ENCODE measurements at places on chromosomes 5 and 9.

DNA sequence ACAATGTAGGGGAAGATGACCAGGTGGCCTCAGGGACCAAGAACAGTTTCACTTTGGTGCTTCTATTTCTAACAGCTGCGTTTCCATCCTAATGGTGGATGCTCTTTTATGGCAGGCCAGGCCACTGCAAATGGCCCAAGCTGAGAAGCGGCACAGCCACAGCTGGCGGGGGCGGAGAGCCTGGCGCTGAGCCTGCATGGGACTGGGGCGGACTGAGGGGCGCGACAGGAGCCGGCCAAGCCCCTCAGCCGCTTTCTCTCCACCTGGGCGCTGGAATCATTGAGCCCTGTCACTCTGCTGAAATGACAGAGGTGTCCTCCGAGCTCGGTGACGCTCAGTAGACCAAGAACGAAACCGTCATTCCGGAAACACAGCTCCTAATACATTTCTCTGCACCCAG lies 317.3 kb upstream of the PDE4D start:
- DNase-seq = no peak

- no peak for DNase-seq
Measured at GRCh38 chr9:136608348-136609159, 54.2 kb upstream of the EGFL7 start.

DNA sequence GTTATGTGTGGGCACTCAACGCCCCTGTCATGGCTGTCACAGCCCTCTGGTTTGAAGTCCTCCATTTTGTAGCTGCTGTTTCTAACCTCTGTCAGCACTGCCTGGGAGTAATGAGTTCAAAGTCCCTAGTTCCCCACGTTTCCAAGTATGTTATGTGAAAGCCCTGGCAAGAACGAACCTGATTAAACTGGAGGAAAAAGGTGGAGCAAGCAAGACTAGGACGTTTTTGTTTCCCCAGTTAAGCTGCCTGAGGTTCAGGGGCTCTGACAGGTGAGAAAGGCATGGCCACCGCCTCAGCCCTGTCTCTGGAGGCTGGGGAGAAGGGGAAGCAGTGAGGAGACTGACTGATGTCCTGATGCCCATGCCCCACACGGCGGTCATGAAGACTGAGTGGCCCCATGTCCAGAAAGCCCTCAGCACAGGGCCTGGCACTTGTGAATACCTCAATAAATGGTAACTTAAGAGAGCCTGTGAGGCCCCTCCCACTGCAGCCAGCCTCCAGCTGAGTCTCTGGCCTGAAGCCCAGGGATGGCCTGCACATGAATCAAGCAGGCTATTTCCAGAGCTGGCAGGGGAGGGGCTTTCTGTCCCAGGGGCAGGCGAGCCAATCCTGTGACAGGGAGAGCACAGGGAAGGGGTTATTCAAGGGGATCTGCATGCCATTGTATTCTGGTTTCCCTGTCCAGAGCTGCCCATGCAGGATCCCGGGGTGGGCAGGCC lies 61.8 kb downstream of the PFDN1 start:
- peak; percentile 88 for DNase-seq

- DNase-seq = no peak
Measured at GRCh38 chr9:115712981-115713380, 440.6 kb upstream of the PAPPA start.

DNA sequence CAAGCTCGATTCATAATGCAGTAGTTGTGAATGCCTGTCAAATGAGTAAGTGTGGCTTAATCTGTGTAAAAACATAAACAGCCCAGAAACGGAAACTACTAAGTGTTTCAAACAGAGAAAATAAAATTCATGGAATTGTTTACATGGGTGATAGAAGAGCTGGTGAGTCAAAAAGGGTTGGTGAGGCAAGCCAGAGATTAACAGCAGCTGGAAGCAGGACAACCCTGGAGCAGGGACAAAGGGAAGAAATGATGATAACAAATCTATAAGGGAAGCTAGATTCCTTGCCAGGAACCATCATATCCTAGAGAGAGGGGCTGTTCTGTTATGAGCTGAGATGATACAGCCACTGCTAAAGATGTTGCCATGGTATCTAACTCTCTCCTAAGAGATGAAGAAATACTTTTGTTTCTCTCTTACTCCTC lies 18.0 kb upstream of the PRR16 start:
- peak; percentile 59 for DNase-seq

DNA sequence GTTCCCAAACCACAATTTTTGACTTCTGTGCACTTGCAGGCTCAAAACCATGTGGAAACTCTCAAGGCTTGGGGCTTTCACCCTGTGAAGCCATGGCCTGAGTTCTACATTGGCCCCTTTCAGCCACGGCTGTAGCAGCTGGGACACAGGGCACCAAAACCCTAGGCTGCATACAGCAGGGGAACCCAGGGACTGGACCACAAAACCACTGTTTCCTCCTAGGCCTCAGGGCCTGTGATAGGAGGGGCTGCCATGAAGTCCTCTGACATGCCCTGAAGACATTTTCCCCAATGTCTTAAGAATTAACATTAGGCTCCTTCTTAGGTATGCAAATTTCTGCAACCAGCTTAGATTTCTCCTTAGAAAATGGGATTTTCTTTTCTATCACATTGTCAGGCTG lies 312.1 kb upstream of the TUSC1 start:
- DNase-seq = no peak

DNA sequence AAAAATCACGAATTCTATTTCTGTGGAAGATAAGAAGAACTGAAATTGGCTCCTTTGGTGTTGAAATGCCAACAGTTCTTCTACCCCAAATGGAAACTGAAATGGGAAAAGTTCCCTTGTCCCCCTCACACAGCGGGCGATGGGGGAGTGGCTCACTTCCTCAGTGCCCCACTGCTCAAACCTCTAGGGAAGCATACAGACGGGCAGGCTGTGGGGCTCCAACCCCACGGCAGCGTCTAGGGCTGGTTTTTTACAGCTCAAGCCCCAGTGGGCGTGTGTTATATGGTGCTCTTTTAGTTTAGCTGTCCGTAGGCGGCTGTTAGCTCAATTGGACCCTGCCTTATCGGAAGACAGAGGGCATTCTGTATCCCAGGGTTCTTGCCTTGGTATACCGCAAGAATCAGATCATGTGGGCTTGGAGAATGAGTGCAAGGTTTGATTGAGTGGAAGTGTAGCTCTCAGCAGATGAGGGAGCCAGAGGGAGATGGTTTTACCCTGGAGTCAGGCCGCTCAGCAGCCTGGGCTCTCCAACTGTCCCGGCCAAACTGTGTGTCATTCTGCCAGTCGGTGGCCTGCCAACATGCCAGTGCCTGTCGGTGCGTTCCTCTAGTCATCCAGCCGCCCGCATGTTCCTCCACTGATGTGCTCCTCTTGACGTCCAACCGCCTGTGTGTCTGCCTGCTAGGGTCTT lies 166.3 kb upstream of the ZNF608 start:
- DNase-seq = no peak

DNA sequence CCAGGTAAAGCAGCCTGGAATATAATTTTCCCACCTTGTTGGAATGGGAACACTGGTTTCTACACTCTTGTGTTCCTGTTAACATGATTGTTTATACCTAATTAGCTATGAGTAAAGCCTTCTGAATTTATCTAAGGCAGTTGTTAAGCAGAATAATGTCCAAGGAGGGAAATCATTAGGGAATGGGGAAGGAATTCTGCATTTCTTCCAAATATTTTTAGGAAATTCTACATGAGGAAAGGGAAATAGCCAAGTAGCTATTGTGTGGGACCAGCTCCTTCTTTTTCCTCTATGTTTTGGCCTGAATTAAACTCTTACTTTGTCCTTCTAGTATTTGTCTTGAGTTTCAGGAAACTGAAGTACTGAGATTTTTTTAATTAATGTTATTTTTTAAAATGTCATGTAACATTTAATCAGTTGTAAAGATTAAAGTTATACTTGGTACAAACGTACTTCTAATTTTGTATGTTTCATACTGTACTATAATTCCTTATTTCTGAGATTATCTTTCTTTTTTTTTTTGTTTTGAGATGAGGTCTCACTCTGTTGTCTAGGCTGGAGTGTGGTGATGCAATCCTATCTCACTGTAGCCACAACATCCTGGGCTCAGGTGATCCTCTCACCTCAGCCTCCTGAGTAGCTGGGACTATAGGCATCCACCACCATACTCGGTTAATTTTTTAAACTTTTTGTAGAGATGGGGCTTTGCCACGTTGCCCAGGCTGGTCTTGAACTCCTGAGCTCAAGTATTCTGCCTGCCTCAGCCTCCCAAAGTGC lies 28.5 kb downstream of the ANKDD1B start:
- DNase-seq = no peak

DNA sequence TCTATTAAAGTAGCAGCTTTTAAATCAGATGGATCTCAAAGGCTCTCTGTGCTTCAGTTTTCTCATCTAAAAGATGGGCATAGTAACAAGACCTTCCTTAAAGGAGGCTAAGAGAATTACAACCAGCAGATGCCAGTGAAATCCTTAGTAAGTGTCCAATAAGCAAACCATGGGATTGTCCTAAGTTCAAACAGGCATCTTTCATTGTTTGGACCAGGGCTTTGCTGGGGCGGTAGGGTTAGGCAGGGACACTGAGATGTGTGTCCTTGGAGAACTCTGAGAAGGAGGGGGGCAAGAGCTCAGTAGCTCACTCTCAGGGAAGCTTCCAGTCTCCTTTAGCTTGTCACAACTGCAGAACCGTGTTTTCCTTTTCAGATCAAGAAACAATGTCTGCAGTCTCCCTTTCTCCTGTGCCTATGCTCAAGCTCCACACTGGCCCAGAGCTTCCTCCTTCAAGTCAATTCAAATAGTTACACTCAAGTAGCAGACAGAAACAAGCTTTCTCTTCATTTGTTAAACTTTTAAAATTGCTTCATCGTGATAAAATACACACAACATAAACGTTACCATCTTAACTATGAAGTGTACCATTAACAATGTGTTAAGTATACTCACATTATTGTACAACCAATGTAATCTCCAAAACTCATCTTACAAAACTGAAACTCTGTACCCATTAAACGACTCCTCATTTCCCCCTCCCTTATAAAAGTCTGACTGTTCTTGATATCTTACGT lies 216.2 kb downstream of the PIK3R1 start:
- no peak for DNase-seq

DNA sequence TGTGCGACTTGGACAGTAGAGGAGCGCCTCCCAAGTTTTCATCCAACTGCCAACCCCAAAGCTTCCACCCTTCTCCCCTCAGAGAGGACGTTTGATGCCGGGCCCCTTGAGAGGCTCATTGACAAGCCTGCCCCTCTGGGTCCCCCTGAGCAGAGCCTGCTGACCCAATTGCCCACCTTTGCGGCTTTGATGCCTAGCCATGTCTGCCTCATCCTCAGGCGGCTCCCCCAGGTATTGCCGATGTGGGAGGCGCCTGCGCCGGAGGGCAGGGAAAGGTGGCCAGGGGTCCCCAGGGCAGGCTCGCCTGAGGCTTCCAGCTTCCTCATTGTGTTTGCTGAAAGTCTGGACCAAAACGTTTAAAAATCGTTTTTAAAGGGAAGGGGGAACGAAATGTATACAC lies 1.4 kb downstream of the ODF2 start:
- no peak for DNase-seq

DNA sequence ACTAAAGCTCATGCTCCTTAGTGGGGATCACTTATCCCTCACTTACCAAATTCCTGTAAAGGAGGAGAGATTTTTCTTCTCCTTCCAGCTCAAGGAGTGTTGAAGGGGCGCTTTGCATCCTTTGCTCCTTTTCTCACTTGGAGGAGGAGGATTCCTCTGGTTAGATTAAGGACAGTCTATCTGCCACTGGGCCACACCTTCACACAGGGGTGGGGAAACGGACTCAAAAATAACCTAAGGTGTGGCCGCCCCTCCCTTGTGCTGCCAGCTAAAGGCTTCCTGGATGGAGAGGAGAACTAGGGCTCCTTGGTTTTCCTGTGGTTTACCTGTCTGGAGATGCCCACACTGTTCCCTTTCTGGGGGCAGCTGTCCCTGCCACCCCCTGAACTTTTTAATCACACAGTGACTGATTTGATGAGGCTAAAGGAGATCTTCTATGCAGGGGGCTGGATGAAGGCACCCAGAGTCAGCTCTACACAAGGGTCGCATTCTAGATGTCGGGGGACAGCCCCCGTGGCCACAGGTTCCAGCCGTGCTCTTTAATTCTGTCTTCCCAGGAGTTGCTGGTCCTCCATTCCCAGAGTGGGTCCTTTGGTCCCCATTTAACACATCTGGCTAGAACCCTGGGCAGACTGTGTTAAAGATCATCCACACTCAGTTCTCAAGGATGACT lies 14.4 kb downstream of the GLRX start:
- no peak for DNase-seq

GRCh38 chr5:61366497-61367240 lies 34.6 kb downstream of the ZSWIM6 start:
- DNase-seq = no peak

DNA sequence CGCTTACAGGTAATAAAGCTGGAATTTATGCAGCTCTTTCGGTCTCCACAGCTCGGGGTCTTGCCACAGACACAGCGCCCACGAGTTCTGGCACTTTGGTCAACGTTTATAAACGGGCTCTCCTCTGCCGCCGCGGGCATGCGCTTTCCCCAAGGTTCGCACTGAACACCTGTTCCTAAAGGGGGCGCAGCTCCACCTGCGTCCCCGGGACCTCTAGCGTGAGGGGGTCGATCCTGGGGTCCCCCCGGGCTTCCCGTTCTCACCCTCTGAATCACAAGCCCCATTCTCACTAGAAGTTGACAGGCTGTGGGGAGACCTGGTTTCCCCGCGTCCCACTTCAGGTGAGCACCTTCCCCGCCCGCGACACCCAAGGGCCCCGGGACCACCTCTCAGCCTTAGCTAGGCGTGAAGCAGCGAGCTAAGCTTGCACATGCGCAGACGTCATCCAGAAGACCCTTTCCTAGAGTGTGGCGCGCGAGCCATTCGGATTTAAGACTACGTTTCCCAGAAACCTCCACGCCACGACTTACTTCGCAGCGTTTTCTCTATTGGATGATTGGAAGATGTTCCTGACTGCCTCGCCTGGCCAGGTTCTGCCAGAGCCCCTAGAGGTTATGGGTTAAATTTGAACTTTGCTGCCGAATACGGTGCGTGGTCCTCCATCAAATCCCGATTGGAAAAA lies 21.3 kb upstream of the ZNF782 start:
- peak; percentile 42 for DNase-seq

DNA sequence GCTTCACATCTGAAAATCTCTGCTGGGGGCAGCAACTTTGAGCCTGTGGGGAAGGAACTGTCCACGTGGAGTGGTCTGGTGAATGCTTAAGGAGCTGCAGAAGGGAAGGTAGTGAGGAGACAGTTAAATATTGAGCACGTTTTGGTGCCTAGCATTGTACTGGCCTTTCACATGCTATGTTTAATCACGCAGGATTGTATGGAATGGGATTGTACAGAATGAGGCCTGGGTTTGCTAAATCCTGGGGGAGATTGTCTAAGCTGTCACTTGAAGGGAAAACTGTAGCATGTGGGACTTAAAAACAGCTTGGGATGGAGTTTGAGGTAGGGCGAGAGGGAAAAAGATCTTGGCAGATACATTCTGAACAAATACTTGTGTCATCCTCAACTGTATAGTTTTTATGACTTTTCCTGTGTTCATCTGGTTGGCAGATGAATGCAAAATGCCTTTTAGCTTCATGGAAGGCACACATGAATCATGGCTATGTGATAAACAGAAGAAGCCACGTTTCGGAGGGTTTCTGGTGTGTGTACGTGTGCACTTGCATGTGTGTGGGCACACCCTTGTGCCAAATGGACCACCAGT lies 106.6 kb downstream of the TMC1 start:
- peak; percentile 12 for DNase-seq

GRCh38 chr5:80466669-80467485 lies 21.0 kb upstream of the FAM151B start:
- DNase-seq = peak; percentile 51

All from GM03348 (cell line).